Stimulated activated CD8-positive, alpha-beta memory T cell treated with anti-CD3 and anti-CD28 coated beads, Interleukin-15, amount 100 ng/mL, for 4 hours (primary cell): ENCODE measurements at places on chromosomes 2 and 18.

GRCh38 chr2:2567776-2568175 lies 236.7 kb upstream of the MYT1L start:
- no peak for DNase-seq

GRCh38 chr2:46663614-46664013 lies 184.2 kb downstream of the TMEM247 start:
- no peak for DNase-seq

- DNase-seq: no peak
Measured at GRCh38 chr18:61149786-61150185, 183.4 kb upstream of the CDH20 start.

GRCh38 chr2:48927355-48927754 lies 171.8 kb upstream of the LHCGR start:
- no peak for DNase-seq
